ENCODE measurements at places on chromosomes 1 and 21.

GRCh38 chr1:1403653-1404052, 3.4 kb downstream of the MRPL20 start:
- DNase-seq: no peak

GRCh38 chr21:40422896-40423635, 423.9 kb downstream of the DSCAM start:
- DNase-seq: no peak

GRCh38 chr1:222375701-222376100, 172.2 kb downstream of the HHIPL2 start:
- DNase-seq: no peak

GRCh38 chr1:118202076-118202608, 17.1 kb upstream of the SPAG17 start:
- DNase-seq: no peak

- no peak for DNase-seq
Observed at GRCh38 chr1:157985473-157985872, 8.0 kb upstream of the KIRREL1 start.

DNA sequence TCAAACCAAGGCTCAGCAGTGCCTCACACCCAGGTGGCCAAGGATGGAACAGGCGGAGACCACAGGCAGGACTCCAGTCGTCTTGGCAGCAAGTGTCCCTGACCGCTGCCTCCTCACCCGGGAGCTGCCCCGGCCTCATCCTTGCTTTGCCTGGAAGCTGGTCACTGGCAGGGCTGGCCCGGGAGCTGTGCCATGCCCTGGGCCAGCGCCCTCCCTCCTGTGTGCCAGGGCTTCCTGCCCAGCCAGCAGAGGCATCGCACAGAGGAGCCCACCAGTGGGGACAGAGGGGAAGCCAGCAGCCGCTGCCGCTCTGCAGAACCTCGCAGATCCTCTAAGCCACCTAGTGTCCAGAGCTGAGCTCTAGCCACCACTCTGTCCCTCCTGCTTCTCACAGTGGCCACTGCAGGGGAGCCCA, 7.8 kb downstream of the CASZ1 start:
- DNase-seq: no peak

- no peak for DNase-seq
Observed at GRCh38 chr1:205934788-205935187, 8.5 kb downstream of the SLC26A9 start.
